ENCODE measurements at places on chromosomes 7 and 10.

- DNase-seq: no peak
These were observed 49.0 kb upstream of the TRIM8 start for GRCh38 chr10:102595293-102595692.

- DNase-seq: no peak
These were observed 7.8 kb downstream of the GARIN1A start for GRCh38 chr7:128679920-128680319.

GRCh38 chr10:106355450-106355849 is 809.1 kb downstream of the SORCS1 start:
- no peak for DNase-seq

GRCh38 chr10:43249962-43250614 is 16.8 kb downstream of the RASGEF1A start:
- no peak for DNase-seq

GRCh38 chr7:157565981-157566630 is 229.3 kb downstream of the DNAJB6 start:
- no peak for DNase-seq

GRCh38 chr7:51078653-51079052 is 238.0 kb downstream of the COBL start:
- DNase-seq: no peak

DNA sequence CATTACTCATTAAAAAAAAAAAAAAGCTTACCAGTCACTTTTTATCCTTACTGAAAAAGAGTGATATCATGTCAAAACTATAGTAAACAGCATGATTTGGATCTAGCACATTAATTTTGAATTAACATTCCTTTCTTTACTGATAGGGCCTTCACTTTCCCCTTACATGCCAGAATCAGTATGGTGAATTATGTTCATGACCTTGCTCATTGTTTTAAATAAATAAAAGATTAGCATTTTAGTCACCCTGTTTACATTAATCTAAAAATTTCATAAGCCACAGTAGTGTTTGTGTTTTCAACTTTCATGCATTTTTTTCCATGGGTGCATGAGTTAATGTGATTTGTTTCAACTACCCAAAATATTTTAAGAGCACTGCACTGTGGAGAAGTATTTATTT is 160.8 kb downstream of the TFEC start:
- no peak for DNase-seq

GRCh38 chr10:62860946-62861345 is 44.8 kb upstream of the EGR2 start:
- no peak for DNase-seq

GRCh38 chr10:14691359-14691758 is 83.3 kb downstream of the FAM107B start:
- DNase-seq: no peak

- no peak for DNase-seq
These were observed 94.8 kb upstream of the ZNF804B start for GRCh38 chr7:88664630-88665233.

DNA sequence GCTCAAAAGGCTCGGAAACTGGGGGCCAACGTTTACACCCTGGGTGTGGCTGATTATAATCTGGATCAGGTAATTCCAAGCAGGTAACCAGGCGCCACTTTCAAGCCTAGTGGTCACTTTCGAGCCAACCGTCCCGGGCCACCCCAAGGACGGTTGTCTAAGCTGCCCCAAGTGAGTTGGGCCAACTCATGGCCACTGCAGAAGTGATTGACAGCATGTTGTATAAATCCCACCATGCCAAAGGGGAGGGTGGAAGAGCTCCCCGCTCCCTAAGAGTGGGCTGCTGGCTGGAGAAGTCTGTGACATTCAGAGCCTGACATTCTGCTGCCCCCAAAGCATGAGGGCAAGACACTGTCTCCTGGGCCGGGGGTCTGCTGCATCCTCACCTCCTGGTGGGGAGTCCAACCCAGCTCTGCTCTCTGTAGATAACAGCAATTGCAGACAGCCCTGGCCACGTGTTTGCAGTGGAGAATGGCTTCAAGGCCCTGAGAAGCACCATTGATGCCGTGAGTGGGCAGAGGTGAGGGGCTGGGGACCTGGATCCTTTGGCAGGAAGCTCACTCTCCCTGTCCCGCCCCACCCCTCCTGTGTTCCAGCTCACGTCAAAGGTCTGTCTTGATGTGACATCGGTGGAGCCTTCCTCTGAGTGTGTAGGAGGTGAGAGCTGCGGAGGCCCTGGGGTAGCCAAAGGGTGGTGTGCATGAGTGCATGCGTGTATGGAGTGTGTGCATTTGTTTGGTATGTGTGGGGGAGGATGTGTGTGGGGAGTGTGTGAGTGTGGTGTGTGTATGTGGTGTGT is 10.8 kb downstream of the ANTXRL start:
- DNase-seq: no peak

GRCh38 chr7:1562597-1563051 is 6.6 kb upstream of the TMEM184A start:
- no peak for DNase-seq
